ENCODE measurements at places on chromosomes 2 and 18.

DNA sequence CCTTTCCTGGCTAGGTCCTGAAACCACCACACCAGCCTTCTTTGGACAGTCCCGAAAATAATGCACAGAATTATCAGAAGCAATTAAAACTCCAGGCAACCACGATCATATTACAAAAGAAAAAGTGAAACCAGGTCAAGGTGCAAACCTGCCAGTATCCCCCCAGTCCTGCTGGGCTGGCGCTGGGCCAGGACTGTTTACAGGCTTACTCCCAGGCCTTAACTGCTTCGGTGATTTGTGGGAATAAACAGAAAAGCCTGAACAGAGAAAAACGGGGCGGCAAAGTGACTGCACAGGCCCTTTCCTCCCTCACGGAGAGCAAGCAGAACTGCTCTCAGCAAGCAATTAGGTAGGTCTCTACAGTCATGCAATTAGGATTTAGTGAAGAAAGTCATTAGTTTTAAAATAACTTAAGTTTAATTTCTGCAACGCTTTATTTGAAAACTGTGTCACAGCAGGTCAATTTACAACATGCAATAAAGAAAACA, 1.3 kb downstream of the HDAC4 start:
- no peak overlapping the region for H3K27ac ChIP-seq
- peaks cover 38% of the 10 kb centered on the region for H3K4me1 ChIP-seq
- DNase-seq = peak; percentile 86
- no peaks in the 10 kb centered on the region for H3K27me3 ChIP-seq

DNA sequence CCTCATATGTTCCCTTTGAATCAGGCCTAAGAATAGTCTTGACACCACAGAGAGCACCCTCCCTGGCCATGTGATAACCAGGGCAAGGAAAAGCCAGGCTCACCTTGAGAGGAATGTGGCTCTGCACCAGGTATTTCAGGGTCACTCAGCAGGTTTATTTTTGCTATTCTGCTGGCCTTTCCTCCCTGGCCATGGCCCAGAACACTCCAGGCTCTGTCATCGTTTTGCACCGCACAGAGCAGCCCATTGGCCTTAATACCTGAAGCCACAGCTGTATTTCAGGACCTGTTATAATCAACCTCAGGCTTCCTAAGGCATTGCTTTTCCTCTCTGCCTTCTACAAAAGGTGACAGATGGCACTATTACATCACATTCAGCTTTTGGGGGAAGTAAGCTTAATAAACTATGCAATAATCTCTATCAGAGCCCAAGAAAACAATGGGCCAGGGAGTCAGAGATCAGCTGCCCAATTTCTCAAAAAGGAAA, 668.3 kb downstream of the IRS1 start:
- no peaks in the 10 kb centered on the region for H3K27me3 ChIP-seq
- no peaks in the 10 kb centered on the region for H3K36me3 ChIP-seq
- no peak for DNase-seq
- no peak overlapping the region for H3K4me3 ChIP-seq

DNA sequence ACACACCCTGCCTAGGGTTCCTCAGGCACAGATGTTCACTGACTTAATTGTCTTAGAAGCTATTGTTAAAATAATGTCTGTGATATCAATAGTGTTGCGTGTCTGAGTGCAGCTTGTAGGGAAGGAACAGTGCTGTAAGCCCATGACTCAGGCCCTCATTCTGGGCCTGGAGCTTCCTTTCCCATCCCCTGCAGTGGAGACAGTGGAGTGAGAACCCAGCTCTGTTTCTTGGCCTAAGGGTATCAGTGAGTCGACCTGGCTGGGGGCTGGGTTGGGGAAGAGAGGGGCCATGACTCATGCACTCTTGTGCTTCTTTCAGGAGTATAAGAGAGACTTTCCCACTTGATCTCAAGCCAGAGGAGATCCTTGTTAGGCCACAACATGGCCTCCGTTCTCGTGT, 106.8 kb downstream of the HRH4 start:
- H3K36me3 ChIP-seq = no peaks in the 10 kb centered on the region
- H3K4me1 ChIP-seq = no peaks in the 10 kb centered on the region
- no peak overlapping the region for H3K4me3 ChIP-seq
- DNase-seq = no peak

- H3K27ac ChIP-seq = peak overlapping the region; percentile 70
- no peak overlapping the region for H3K4me3 ChIP-seq
- no peaks in the 10 kb centered on the region for H3K27me3 ChIP-seq
- no peak for DNase-seq
Measured at GRCh38 chr2:128752691-128753263, 434.1 kb upstream of the HS6ST1 start.

DNA sequence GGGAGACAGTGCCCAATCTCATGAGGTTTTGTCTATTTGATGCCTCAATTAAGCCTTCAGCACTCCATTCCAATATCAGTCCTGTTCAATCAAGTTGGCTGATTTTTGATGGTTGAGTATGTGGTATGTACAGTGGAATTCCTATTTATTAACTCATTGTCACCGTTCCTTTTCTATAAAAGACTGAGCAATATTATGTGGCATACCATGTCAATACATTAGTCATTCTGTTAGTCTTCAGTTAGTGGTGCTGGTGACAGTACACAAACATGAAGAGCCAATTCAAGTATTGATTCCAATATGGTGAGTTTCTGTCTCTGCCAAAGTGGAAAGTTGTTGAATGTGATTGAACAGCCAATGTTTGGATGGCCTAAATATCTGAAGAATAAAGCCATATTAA, 1343.9 kb downstream of the SUCLG1 start:
- DNase-seq = no peak
- no peak overlapping the region for H3K27ac ChIP-seq
- no peaks in the 10 kb centered on the region for H3K4me1 ChIP-seq
- H3K4me3 ChIP-seq = no peak overlapping the region
- no peaks in the 10 kb centered on the region for H3K27me3 ChIP-seq

DNA sequence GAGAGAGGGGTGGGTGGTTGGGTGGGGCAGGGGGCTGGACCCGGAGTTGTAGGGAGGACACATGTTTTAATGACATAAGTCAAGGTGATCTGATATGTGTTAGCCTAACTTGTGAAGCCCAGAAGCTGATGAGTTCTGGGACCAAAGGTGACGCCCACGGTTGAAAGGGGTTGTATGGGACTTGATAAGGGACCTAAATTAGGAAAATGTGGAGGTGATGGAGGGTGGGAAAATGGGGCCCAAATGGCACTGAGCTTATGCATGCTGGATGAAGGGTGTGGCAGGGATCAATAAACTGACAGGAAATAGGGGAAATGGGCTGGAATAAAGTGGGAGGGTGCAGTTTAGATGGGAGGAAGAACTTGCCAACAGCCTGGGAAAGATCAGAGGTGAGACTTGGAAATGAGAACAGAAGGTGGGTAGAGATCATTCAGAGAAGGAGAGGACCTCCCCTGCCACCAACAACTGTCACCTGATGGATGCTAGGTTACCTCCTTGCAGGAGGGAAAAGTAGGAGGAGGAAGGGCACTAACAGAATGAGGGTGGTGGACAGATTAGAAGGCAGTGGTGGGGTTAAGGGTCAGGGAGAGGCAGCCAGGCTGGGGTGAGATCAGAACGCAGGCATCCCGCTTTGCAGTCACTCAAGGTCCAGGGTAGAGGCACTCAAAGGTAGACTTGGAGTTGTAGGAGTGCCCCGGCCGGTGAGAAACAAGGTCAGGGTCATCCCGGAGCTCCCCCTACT, 15.3 kb downstream of the WNT10A start:
- H3K27ac ChIP-seq = peak overlapping the region; percentile 24
- H3K4me3 ChIP-seq = no peak overlapping the region
- H3K36me3 ChIP-seq = no peaks in the 10 kb centered on the region
- no peak for DNase-seq
- H3K27me3 ChIP-seq = peaks cover 37% of the 10 kb centered on the region

- H3K27me3 ChIP-seq = no peaks in the 10 kb centered on the region
- no peaks in the 10 kb centered on the region for H3K36me3 ChIP-seq
- DNase-seq = no peak
- H3K27ac ChIP-seq = no peak overlapping the region
- H3K4me1 ChIP-seq = no peaks in the 10 kb centered on the region
Measured at GRCh38 chr2:48589170-48589767, 28.4 kb upstream of the GTF2A1L start.

- no peak overlapping the region for H3K4me3 ChIP-seq
- H3K27ac ChIP-seq = no peak overlapping the region
- no peak for DNase-seq
- no peaks in the 10 kb centered on the region for H3K36me3 ChIP-seq
- no peaks in the 10 kb centered on the region for H3K27me3 ChIP-seq
Measured at GRCh38 chr18:49690312-49690711, 123.0 kb downstream of the ACAA2 start.

- H3K27me3 ChIP-seq = no peaks in the 10 kb centered on the region
- no peak for DNase-seq
- H3K36me3 ChIP-seq = no peaks in the 10 kb centered on the region
- peaks cover 25% of the 10 kb centered on the region for H3K4me1 ChIP-seq
- no peak overlapping the region for H3K27ac ChIP-seq
- no peak overlapping the region for H3K4me3 ChIP-seq
Measured at GRCh38 chr2:20818820-20819219, 4.1 kb downstream of the LDAH start.

- H3K4me3 ChIP-seq = no peak overlapping the region
- no peaks in the 10 kb centered on the region for H3K27me3 ChIP-seq
- H3K36me3 ChIP-seq = no peaks in the 10 kb centered on the region
- no peaks in the 10 kb centered on the region for H3K4me1 ChIP-seq
Measured at GRCh38 chr18:13120983-13121441, 97.5 kb upstream of the LDLRAD4 start.

DNA sequence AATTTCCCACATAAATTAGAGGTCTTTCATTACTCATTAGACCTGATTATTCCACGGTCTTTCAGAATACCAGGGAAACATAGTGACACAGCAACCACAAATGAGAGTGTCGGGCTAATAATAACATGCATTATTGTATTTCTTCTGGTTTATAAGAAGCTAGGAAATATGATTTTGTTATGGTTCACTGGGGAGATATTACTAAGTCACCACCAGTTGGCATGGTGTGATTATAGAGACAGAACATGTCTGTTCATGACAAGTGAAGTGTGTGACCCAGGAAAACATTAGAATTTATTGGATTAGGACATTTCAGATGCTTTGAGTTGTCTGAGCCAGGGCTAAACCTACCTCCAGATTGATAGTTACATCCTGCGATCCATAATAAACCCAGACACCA, 494.4 kb downstream of the FBXO15 start:
- DNase-seq = no peak
- no peak overlapping the region for H3K27ac ChIP-seq
- H3K4me3 ChIP-seq = no peak overlapping the region
- no peaks in the 10 kb centered on the region for H3K27me3 ChIP-seq
- H3K36me3 ChIP-seq = no peaks in the 10 kb centered on the region

GRCh38 chr18:50338122-50338521, 36.7 kb upstream of the SKA1 start:
- H3K27ac ChIP-seq = no peak overlapping the region
- no peaks in the 10 kb centered on the region for H3K4me1 ChIP-seq
- H3K36me3 ChIP-seq = no peaks in the 10 kb centered on the region
- no peaks in the 10 kb centered on the region for H3K27me3 ChIP-seq
- H3K4me3 ChIP-seq = no peak overlapping the region

GRCh38 chr2:219444566-219445091, 10.0 kb downstream of the SPEG start:
- peaks cover 67% of the 10 kb centered on the region for H3K27me3 ChIP-seq
- DNase-seq = peak; percentile 68
- H3K4me3 ChIP-seq = no peak overlapping the region
- no peaks in the 10 kb centered on the region for H3K36me3 ChIP-seq
- peaks cover 31% of the 10 kb centered on the region for H3K4me1 ChIP-seq
